ENCODE measurements at places on chromosomes 3 and 15.
A peak's percentile ranks its signal among the peaks of the same experiment; 100 is the strongest.

DNA sequence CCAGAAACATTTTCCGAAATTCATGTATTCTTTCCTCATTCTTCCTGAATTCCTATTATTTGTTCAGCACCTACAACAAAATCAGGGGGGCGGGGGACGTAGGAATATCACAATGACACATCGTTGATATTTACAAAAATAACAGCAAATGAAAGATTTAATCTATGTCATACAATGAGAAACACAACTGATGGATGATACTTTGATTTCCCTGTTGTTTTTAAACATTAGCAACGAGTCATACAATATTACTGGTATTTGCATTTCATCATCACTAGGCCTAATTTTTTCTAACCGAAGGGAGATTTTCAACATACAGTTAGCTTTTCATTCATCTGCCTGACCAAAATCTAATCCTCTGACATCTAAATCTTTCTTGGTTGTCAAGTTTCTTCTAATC lies 45.3 kb upstream of the INO80 start:
- DNase-seq = no peak

DNA sequence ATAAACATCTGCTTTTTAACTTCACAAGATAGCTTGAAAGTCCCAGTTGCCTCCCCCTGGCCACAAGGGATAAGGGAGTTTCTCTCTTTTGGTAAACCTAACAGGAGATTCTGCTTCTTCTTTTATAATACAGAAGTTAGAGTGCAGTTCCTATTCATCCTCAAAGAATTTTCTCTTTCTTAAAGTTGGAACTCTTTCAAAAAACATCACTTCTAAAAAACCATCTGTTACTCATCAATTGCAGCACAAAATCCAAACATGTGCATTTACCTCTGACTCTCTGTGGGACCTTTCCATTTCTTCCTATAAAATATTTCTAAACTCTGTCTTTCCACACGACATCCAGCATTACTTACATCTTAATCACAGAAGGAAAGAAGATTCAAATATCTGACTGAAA lies 5.1 kb downstream of the DPH6 start:
- DNase-seq = no peak

GRCh38 chr3:13197281-13197680 lies 124.1 kb upstream of the IQSEC1 start:
- DNase-seq = no peak

- no peak for DNase-seq
Measured at GRCh38 chr3:151625586-151625985, 108.1 kb upstream of the AADACL2 start.

DNA sequence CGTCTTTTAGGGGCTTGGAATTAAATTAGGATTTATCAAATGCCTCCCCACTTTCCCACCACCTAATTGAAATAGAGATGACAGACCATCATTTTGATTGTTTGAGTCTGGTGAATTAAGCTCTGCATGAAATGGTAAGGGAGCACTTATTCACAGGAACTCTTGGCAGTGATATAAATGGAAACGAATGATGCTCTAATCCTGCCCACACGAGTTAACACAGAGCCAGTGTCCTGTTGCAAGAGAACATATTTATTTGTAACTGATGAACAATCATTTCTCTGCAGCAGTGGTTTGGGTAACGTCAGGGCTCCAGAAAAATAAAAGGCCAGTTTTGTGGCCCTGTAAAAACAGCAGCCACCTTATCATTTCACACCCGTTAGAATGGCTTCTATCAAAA lies 163.3 kb downstream of the FEZF2 start:
- DNase-seq = no peak

- no peak for DNase-seq
Measured at GRCh38 chr3:160185751-160186150, 39.5 kb upstream of the C3orf80 start.

DNA sequence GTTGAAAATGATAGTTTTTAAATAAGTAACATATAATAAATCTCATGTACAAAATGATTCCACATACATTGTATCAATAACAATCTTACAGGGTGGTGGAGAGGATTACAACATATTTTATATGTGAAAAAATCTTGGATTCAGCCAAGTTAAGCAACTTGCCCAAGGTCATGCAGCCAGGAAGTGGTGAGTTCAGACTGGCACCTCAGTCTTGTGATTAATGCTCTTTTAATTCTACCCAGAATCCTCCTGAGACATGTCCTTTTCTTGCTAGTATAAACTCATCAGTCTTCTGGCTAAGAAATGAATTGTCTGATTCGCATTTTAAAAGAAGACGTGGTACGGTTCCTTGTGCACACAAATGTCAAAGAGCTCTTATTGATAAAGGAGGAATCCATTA lies 4.5 kb upstream of the MYRIP start:
- no peak for DNase-seq

DNA sequence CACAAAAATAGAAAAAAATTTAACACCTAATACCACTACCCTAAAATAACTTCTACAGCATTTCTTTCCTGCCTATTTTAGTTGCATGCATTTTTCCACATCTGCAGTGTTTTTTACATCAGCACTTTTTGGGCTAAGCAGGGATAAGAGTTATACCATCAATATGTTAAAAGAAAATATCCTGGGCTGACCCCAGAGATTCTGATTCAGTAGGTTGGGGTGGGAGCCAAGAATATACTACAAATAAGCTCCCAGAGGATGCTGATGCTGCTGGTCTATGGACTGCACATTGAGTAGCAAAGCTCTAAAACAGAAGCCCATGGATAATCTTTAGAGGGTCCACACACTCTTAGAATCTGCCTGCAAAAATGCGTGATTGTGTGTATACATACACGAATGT lies 14.8 kb downstream of the FYCO1 start:
- no peak for DNase-seq

DNA sequence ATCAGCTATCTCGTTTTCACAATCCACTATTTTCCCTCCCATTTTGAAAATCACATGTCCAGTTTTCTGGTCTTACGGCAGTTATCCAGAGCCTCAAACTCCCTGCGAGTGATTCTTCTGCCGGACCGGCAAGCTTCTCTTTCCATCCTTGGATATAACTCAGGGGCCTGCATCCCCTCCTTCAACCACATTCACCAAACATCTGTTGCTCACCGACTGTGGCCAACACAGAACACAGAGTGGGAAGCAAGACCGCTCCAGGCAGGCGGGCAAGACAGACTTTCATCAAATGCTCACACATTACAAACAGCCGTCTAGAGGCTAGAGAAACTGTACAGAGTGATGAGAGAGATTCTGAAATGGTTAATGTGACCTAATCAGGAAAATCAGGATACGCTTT lies 7.6 kb upstream of the SLC12A8 start:
- no peak for DNase-seq

- no peak for DNase-seq
Measured at GRCh38 chr3:175659670-175660350, 800.7 kb downstream of the NAALADL2 start.

DNA sequence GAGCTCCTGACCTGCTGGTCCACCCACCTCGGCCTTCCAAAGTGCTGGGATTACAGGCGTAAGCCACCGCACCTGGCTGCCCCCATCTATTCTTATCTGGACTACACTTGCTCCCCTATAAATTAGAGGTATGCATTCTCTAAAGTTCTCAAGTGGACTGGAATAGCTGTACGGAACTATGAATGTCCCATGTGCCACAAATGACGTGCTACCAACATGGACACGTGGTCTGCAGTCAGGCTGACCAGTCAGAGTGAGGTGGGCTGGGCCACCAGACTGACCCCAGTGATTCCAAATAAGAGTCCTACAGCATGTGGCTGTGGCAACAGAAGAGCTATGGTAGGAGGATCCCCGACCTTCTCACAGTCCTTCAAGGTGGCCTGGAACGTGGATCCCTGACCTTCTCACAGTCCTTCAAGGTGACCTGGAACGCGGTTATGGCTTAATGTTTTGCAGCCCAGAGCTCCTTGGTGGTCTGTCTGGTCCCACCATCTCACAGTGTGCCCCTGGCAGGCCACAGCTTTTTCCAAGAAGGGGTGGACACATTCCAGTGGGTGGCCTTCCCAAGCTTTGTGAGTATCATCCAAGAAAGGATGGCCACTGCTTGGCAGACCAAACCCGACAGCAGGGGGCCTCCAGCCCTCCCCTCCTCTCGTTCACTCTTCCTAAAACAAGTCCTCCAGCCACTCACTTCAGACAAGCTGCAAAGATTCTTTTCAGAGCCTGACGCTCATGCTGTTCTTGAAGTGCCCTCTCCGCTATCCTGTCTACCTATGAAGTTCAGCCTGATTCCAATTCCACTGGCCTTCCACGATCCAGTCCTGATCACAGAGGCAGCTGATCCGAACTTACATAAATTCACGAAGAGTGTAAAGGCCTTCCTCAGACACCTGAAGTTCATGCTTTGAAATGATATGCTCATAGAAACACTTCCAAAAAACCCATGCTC lies 4.4 kb downstream of the ADAMTS17 start:
- no peak for DNase-seq

DNA sequence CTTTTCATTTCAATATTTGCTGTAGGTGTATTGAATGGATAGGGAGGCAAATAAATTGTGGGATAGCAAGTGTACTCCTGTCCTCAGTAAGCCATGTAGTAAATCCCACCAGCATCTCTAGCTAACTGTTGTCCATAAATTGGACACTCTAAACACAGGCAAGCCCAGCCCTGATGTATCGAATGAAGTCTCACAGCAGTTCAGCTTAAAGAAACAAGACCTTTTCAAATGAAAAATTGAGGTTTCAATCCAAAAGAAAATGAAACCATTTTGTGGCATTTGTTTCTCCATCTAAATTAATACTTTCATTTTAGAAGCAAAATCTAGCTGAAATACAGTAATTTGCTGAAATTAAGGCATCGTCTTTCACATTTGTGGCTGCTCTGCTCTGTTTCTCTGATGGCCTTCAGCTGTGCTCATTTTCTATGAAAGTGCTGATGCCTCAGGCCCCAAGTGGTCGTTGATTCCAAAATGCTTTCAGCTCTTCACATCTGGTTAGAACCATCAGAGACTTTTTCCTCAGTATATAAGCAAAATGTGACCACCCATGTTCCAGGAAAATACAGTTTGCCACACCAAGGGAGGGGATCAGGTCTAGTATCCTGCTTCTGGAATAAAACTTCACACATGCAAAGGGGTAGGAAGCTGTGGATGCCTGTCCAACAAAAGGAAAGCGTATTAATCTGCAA lies 245.0 kb downstream of the ZMAT3 start:
- no peak for DNase-seq

- no peak for DNase-seq
Measured at GRCh38 chr15:50904211-50904610, 4.3 kb upstream of the AP4E1 start.

GRCh38 chr3:9897408-9898372 lies 5.0 kb upstream of the IL17RE start:
- no peak for DNase-seq

DNA sequence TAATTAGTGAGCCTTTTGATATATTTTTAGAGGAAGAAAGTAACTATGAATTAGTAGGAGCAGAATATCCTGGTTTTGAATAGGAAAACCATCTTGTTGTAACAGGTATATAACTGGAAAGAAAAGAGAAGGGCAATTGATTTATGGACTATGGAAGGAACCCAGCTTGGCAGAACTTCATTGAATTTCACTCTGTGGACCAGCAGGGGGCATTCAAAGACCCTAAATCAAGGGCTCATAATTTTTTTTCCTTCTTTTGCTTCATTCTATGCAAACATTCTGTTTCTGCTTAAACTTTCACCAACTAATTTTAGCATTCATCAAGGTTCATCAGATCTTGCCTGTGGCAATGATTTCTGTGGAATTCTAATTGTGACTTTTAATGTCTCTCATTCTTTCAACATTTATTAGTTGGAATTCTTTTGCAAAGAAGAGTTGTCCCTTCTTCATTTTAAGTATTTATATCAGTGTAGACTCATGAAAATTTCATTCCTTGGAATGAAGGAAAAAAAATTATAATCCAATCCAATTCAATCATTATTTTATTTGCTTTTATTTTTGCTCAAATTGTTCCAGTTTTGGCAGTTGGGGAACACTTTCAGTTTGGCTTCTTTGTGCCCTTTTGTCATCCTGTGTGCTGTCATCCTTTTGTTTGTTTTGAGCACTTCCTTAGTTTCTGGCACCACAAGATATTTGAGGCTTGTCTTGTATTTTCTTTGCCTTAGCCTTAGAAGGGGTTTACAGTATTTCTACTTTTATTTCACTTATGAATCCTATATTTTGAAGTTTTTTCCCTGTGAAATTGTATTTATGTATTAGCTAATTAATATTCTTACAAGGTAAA lies 30.4 kb downstream of the NXPE3 start:
- DNase-seq = peak; percentile 83

- no peak for DNase-seq
Measured at GRCh38 chr3:79843180-79843579, 75.4 kb upstream of the ROBO1 start.

DNA sequence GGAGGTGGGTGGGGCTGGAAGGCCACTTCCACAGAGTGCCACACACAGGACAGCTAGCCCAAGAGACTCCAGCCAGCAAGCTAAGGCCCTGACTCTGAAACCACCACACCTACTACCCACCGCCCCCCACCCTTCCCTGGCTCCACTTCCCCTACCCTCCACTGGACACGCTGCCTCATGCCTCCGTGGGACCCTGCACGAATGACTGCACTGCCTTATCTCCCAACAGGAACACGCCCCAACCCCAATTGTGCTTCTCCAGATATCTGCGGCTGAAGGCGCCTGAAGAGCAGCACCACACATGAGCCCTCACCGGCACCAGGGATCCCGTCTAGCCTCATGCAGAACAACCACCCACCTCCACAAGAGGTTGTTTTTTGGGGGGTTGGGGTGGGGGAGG lies 2.7 kb downstream of the LINGO1 start:
- no peak for DNase-seq

DNA sequence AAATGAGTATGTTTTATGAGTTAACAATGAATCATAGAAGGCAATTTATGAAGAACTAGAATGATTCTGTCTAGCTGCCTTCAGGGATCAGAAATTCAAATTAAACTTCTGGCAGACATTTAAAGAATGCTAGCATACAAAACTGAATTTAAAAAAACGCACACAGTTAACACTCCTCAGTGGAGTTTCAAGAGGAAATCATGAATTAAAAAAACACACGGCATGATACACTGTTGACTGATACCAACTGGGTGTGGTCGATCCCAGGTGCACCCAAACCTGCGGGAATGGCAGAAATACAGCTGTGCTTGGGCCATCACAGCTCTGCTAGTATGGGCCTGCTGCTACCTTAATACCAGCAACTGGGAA lies 526.0 kb downstream of the FOXP1 start:
- DNase-seq = no peak

DNA sequence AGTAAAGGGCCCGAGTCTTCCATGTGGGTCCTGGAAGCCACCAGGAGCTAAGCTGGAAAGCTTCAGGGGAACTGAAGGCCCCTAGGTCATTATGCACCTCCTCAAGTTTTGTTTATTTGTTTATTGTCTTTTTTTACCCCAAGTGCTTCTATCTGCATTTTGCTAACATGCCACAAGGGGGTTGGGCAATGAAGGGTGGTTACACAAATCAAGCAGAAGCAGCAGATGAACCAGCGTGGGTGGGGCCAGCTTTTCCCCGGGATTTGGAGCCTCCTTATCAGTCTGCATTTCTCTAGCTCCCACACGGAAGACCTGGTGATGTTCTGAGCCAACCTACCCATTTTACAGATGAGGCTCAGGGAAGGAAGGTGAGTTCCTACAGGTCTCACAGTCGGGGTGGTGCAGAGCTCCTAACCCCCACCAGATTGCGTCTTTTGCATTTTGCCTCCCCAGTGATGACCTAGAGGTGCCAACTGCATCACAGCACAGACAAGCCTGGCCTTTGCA lies 16.8 kb downstream of the TMC3 start:
- no peak for DNase-seq
